ENCODE measurements at places on chromosomes 7 and 10.

- DNase-seq, result no peak
Measured at GRCh38 chr7:93165447-93165846, 17.3 kb upstream of the SAMD9L start.

GRCh38 chr7:93018716-93019115, 99.1 kb downstream of the SAMD9 start:
- DNase-seq, result no peak

GRCh38 chr7:55164527-55164926, 145.7 kb downstream of the EGFR start:
- no peak for DNase-seq

DNA sequence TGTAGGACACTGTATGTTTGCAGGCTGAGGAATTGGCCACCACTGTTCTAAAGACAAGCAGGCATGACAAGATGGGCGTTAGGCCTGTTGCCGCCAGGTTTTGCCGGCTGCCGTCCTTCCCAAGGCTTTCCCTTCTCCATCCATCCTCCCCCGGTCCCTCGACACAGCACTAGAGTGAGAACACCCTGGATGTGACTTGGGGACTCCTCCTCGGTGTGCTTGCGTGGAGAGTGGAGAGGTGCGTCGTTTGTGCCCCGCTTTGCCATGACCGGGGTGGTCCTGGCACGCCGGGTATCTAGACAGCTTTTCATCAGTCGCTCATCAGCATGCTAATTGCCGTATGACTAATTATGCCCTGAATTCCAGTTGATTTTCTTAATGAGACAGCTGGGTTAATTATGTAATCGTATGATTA, 206.6 kb upstream of the SH2B2 start:
- no peak for DNase-seq

- no peak for DNase-seq
Measured at GRCh38 chr10:84108797-84109196, 30.5 kb upstream of the GHITM start.

DNA sequence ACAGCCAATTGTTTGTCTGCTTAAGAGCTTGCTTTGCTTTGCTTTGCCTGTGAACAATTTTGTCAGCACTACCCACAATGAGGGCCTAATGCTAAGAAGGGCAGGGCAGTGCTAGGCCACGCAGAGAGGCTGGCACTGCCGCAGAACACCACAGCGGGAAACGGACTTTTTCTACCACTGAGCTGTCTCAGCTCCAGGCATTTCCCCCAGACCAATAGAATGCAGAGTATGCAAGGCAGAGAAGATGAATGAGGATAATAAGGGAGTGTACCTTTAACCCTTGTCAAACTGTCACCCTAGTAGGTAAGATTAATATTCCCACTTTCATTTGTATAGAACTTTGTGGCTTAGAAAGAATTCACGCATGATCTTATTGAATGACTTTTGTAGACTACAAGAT, 104.5 kb downstream of the SH3PXD2A start:
- no peak for DNase-seq

GRCh38 chr7:40643664-40644063, 508.9 kb downstream of the SUGCT start:
- DNase-seq, result no peak

- DNase-seq, result no peak
Measured at GRCh38 chr10:105644091-105644490, 1003.0 kb downstream of the SORCS3 start.

DNA sequence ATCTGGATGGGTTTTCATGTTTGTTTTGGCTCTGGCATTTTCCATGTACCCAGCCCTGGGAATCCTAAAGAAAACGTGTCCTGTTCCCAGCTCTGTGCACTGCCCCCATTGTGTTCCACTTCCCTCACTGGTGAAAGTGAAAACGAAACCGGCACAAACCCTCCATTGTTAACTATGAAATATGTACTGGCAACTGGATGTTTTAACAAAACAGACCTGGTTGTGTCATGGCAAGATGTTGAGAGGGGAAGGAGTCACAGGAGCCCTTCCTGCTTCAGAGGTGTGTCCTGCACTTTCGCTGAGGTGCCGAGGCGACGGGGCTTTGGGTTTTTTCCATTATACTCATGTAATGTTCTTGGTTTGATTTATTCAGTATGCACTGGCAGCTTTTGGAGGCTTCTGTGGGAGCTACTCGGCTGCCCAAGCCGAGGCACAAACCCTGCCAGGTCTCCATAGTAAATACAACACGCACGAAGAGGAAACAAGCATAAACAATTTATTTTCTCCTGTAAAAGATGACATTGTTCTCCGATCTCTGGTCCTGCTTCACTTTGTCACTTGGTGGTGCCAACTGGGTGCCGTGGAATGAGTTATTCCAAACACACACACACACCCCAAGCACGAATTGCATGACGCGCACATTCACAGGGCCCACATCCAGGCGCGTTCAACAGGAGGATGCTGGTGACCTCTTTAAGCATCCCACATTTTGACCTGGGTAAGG, 118.2 kb downstream of the CDK6 start:
- no peak for DNase-seq

GRCh38 chr10:58698777-58699356, 186.2 kb downstream of the BICC1 start:
- peak; percentile 60 for DNase-seq

- no peak for DNase-seq
Measured at GRCh38 chr7:45238806-45239205, 81.2 kb downstream of the RAMP3 start.

DNA sequence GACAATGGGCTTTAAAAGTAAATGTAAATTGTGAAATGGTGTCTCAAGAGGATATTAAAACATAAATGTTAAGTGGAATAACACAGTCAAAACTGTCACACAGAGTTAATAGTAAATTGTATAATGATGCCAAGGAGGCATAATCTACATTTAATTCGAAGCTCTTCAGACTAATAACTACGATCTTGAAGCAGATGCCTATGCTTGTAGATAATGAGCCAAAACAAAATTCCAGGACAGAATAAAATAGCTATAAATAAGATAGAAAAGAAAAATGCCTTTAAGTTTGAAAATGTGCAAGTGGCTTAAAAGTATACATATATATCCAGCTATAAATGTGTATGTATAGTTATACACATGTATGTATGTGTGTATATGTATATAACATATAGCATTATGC, 17.5 kb downstream of the TWIST1 start:
- no peak for DNase-seq

GRCh38 chr10:23088609-23089008, 6.8 kb upstream of the MSRB2 start:
- peak; percentile 25 for DNase-seq

GRCh38 chr10:51250278-51250920, 176.1 kb downstream of the PRKG1 start:
- DNase-seq, result no peak

- no peak for DNase-seq
Measured at GRCh38 chr10:8392216-8392615, 337.7 kb downstream of the GATA3 start.

DNA sequence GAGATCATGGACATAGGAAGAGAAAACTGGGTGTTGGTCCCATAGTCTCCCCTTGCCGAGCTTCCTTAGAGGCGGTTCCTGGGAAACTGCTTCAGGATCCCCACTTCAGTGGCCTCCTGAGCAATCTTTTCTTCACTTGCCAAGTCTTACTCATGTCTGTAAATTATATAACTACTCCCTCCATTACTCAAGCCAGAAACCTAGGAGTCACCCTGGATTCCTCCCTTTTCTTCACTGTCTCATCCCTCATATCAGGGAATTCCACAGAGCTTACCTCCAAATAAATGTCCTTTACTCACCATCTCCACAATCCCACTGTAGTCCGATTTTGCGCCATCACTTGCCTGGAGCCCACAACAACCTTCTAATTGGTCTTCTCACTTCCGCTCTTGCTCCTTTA, 29.1 kb upstream of the TRUB1 start:
- DNase-seq, result no peak

- no peak for DNase-seq
Measured at GRCh38 chr7:95357623-95358022, 33.3 kb upstream of the PON1 start.

DNA sequence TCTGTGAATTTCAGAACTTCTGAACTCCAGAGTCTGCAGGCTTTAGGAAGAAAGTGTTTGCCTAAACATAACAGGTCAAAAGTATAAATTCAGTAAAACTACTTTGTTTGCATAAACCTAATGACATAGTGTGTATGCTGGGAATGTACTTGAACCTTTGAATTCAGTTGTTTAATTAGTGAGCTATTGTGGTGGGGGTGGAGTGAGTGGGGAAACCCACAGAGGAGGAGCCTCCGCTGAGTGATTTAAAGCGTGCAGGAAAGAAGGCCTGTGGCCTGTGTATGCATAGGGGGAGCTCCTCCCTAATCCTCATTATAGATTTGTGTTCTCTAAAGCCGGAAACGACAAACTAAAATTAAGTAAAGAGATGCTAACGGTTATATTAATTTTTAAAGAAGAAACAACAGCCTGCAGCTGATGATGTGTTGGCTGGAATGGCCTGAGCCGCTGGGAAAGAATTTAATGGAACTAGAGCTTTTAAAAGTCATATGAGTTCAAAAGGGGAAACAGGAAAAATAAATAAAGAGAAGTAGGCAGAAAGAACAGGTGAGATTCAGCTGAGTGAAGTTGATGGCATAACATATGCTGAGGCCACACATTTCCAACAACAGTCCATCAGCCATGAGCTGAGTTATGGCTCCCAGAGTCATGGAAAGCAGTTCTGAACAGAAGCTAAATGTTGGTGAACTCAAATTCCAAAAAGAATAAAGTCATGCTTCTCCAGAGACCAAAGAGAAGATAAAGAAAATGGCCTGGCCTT, 595.0 kb downstream of the GRM8 start:
- no peak for DNase-seq

GRCh38 chr7:138002096-138002827, 376 bp upstream of the CREB3L2 start:
- DNase-seq, result peak; percentile 100

DNA sequence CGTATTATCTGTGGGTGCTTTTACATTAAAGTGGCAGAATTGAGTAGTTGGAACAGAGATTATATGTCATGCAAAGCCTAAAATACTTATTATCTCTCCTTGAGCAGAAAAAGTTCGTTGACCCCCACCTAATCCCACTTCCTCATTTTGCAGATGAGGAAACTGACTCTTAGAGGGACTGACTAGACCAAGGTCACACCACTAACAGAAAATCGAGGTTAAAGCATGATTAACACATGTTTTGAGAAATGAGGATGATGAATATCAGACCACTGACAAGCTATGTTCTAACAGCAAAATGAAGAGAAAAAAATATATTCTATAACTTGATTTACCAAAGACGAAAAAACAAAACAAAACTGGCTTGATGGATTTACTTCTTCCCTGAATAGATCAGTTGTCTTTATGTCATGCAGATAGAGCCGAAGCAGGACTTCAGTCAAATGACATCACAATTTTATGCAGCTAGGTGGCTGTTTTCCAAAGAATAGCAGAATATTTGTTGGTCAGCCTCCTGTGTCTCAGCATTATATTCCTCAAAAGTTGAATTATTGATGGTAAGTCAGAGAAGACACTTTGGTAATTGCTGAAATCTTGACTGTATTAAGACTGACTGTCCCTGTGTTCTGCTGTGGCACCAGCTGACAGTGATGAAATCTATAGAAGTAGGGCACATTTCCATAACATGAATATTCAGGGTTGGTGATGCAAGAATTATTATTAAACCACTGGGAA, 24.2 kb upstream of the SMIM30 start:
- DNase-seq, result no peak

- no peak for DNase-seq
Measured at GRCh38 chr7:112938863-112939573, 147.6 kb downstream of the GPR85 start.

- DNase-seq, result no peak
Measured at GRCh38 chr7:111175908-111176441, 85.0 kb downstream of the LRRN3 start.

GRCh38 chr10:44948642-44949041, 11.0 kb upstream of the RASSF4 start:
- DNase-seq, result no peak

DNA sequence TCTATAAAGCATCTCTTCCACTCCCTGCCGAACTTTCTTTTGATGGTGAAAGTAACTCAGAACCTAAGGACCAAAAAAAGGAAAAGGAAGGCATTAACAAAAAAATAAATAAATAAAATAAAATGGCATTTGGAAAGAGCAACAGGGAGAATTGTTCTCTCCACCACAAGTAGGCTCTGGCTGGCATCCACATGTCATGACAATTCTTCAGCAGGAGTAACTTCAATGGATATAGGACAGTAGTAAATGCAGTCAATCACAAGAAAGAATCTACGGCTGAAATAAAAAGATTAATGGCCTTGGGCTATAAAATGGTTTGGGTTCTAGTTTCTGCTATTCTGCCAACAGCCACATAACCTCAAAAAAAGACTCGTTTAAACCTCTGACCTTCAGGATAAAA, 23.9 kb downstream of the NCAPG2 start:
- no peak for DNase-seq

DNA sequence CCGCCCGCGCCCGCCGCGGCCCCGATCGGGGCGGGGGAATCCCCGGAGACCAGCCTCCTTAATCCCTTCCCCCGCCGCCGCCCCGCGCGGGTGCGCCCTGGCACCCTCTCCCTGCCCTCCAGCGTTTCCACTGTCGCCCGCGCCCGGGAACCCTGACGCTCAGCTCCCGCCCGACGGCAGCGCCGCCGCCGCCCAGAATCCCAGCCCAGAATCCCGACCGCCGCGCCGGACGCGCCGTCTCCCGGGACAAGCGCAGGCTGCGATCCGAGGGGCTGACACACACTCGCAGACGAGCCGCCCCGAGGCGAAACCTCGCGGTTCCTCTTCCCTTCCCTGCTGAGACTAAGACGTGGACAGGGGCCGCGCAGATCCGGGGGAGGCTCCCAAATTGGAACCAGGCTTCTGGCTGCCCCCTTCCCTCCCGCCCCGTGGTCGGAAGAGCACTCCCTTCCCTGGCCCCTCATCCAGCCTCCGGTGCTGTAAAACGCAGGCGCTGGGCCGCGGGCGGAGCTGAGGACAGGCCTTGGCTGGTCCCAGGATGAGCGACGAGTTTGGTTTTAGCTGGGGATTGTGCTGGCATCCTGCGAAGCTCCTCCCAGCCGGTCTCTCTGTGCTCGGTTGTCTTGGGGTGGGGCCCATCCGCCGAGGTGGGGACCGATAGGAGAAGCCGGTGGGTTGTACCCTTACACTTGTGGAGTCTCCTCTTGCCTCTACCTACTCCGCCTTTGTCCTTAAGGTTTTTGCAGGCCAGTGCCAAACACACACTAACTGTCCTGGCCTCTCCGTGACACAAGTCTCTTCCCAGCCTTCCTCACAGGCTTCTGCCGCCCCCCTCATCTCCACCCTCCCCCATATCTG, 1.1 kb downstream of the MARVELD1 start:
- DNase-seq, result peak; percentile 61

- DNase-seq, result no peak
Measured at GRCh38 chr10:6445671-6446316, 134.3 kb downstream of the PRKCQ start.

DNA sequence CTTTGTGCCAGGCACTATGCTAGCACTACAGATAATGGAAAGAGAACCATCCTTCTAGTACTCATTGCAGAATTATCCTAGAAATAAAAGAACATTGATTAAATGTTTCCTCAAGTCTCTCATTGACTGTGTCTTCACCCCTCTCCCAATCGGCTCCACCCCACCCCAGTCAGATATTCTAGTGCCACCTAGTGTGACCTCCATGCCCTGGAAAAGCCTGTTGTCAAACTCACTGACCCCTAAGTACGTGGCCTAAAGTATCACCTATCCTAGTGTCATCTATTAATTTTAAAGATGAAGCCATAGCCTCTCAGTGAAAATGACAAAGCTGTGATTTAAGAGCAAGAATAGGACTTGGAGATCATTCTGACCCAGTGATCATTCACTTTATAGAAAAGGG, 26.3 kb downstream of the LGI1 start:
- DNase-seq, result no peak

- DNase-seq, result peak; percentile 72
Measured at GRCh38 chr7:66099551-66100407, 14.9 kb upstream of the CRCP start.

- no peak for DNase-seq
Measured at GRCh38 chr10:77927402-77928246, 1.1 kb upstream of the DLG5 start.

Measured in GM04504 (cell line).